NCI-H187 (cell line): ENCODE measurements at places on chromosomes 16 and 17.

GRCh38 chr17:66716236-66717026 lies 118.5 kb upstream of the CACNG5 start:
- DNase-seq: no peak

DNA sequence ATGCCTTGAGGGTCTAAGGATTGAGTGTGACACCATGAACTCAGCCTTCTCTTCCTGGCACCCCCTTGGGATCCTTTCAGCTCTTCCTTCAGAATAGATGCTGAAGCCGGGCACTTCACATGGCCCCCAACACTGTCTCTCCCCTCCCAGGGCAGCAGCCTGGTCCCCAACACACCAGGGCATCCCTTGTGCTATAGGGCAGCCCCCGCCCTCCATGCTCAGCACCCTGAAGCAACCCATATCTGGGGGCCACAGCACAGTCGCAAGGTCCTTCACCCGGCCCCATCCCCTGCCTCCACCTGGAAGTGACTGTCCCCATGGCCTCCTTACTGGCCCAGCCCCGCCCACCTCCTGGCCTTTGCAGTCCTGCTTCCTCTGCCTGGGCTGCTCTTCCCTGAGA lies 143.1 kb downstream of the C16orf95 start:
- no peak for DNase-seq

- no peak for DNase-seq
Observed at GRCh38 chr17:34542700-34543336, 36.6 kb upstream of the TMEM132E start.

GRCh38 chr16:5854027-5854426 lies 756.4 kb upstream of the EEF2KMT start:
- no peak for DNase-seq

GRCh38 chr17:64386412-64387144 lies 4.1 kb downstream of the PECAM1 start:
- no peak for DNase-seq

- DNase-seq: no peak
Observed at GRCh38 chr16:56936491-56936890, 4.5 kb downstream of the HERPUD1 start.

DNA sequence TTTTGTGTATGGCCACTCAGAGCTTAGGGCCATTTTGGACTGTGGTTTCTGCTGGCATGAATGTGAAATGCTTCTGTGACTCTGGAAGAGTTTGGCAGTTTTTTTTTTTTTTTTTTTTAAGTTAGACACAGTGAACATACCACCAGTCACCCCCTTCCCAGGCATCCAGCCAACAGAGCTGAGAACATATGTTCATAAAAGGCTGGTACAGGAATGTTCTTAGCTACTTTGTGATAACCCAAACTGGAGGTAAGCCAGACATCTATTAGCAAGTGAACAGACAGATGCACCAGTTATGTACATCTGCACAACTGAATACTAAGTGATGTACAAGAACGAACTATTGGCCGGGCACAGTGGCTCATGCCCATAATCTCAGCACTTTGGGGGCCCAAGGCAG lies 92.7 kb downstream of the ABCC1 start:
- DNase-seq: no peak

DNA sequence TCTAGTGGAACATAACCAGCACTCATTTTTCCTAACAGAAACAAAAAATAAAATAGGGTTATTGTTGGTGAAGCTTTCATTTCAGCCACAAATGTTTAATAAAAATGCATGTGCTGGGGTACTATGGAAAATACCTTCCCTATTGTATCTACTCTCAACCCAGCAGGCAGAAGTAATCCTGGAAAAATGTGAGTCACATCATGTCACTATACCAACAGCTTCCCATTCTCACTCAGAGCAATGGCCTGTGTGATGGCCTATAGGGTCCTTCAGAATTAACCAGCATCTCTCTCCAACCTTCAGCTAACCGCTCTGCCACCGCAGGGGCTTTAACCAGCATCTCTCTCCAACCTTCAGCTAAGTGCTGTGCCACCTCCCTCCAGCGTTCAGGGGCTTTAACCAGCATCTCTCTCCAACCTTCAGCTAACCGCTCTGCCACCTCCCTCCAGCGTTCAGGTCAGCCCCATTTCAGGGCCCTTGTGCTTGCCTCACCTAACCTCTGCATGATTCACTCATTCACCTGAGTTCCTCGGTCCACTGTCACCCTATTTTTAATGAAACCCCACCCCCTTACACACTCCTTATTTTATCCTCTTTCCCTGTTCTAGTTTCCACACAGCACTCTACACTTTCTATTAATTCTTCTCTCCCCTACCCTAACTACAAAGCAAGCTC lies 34.0 kb downstream of the UBE2G1 start:
- DNase-seq: no peak

DNA sequence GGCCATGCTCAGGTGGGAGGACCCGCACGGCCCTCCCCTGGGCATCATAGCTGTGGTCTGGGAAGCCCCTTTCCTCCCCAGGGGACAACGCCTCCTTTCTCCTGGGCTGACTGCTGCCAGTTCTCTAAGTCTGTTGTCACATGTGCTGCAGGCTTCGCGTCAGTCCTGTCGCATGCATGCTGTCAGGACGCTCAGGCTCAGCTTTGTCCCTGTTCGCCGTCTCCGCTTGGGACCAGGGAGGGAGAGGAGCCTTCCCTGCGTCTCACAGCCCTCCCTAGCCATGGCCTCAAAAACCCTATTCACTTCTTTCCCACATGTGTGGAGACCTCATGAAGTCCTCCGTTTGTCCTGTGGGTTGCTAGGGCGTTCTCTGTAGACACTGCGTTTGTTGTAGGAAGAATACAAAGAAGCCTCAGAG lies 21.4 kb downstream of the LDHD start:
- DNase-seq: no peak

- DNase-seq: no peak
Observed at GRCh38 chr16:12551530-12551929, 252.2 kb downstream of the CPPED1 start.

GRCh38 chr16:85445064-85445778 lies 167.9 kb upstream of the GSE1 start:
- DNase-seq: peak; percentile 65

GRCh38 chr17:79391376-79392233 lies 219.2 kb downstream of the RBFOX3 start:
- peak; percentile 38 for DNase-seq

GRCh38 chr17:30506481-30506880 lies 29.3 kb downstream of the GOSR1 start:
- DNase-seq: no peak

- DNase-seq: no peak
Observed at GRCh38 chr17:81239714-81240555, 817 bp downstream of the NDUFAF8 start.

DNA sequence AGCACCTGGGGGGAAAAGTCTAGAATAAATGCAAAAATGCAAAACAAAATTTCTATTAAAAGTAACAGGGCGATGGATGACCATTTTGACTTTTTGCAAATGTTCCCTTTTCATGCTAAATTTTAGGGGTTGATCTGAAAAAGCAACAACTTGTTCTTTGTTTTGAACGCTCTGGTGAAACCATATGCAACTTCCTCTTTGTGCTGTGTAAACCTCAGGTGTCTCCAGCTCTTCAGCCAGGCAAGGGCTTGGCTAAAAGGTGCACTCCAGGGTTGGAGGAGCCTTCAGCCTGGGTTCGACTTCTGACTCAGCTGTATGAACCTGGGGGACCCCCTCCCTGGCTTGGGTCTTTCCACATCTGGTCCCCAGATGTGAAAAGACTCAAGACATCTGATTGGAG lies 9.5 kb downstream of the IRF8 start:
- DNase-seq: no peak

- DNase-seq: no peak
Observed at GRCh38 chr17:69716556-69716955, 302.1 kb downstream of the MAP2K6 start.

DNA sequence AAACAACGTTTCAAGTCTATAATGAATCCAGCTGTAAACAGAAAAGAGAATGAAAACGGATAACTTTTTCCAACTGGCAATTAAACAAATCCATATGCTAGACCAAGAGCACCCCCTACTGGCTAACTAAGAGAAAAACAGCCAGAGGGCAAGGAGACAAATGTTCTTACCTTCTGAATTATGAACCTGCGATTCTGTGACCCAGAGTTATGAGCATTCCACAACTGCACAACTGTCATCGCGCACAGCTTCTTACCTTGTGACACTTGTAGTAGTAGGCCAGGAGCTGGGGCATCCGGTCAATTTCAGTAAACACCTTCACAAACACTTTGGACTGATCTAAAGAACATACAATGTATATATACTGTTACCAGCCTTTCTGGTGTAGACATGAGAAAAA lies 18.6 kb downstream of the COG7 start:
- DNase-seq: peak; percentile 17

DNA sequence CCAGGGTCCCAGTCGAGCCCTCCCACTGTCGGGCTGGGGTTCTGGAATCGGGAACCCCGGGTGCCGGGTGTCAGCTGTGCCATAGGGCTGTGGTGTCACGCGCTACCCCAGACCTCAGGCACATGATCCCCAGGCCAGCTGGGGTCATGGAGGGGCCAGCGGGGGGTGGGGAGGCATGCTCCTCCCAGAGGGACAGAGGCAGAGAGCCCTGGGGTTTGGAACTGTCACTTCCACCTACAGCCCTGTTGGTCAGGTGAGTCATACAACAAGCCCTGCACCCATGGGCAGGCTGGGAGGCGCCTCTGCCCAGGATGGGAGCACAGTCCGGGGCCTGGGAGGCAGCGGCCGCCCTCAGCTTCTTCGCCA lies 63.0 kb downstream of the BAIAP2 start:
- no peak for DNase-seq

- no peak for DNase-seq
Observed at GRCh38 chr17:31533546-31534155, 142.2 kb downstream of the RAB11FIP4 start.

GRCh38 chr17:51000835-51001638 lies 119.6 kb downstream of the SPAG9 start:
- no peak for DNase-seq

GRCh38 chr17:66691644-66692420 lies 143.1 kb upstream of the CACNG5 start:
- DNase-seq: no peak

DNA sequence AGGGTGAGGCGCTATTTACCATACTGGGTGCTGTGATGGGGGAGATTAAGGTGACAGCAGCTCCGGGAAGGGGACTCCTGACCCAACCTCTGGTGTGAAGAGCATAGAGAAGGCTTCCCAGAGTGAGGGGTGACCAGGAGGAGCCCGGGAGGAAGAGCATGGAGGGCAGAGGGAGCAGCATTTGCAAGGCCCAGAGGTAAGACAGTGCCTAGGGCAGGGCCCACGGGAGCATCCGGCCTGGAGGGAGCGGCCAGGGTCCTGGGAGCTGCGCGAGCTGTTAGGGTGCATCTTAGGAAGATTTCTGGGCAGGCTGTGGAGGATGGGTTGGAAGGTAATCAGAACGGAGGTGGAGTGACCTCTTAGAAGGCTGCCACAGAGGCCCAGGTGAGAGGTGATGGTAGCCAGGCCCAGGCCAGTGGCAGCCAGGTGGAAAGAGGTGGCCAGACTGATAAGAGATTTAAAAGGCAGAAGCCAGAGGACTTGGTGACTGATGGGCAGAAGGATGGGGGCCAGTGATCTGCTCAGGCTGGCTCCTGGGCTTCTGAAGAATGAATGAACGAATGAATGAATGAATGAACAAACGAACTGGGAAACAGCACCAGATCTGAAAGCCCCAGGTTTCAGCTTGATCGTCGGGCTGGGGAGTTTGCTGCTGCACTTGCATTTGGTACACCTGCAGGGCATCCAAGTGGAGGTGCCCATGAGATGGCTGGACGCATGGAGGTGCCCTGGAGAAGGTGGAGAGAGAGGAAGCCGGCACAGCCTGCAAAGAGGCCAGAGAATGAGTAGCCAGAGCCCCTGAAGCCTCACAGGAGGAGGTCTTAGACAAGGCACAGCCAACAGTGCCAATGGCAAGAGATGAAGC lies 13.0 kb upstream of the TMEM92 start:
- DNase-seq: no peak

DNA sequence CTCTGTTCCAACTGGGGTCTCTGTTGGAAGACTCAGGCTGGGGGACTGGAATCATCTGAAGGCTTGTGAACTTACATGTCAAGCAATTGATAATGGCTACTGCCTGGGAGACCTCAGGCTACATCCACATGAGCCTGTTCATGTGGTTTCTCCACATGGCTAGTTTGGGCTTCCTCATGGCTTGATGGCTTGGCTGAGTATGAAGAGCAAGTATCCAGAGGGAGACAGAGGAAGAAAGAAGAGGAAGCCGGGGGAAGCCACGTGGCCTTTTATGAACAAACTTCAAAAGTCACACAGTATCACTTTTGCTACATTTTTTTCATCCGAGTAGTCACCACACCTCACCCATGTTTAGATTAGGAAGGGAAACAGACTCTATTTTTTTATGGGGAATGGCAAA lies 158.9 kb downstream of the TRIM37 start:
- no peak for DNase-seq

DNA sequence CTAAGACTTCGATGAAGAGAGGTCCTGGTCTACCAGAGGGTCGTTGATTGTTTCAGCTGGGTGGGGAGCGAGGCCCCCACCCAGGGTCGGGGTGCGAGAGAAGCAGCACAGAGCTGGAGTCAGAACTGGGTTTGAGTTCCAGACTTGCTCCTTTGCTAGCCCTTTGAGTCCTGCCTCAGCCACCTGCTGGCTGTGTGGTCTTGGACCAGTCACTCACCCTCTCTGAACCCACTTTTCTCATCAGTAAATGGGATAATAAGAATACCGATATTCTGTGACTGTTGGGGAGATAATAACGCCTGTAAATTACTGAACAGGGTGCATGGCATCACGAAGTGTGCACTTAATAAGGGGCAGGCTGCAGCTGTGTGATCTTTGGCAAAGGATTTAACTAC lies 427 bp upstream of the MMP28 start:
- no peak for DNase-seq

GRCh38 chr17:75032720-75033280 lies 14.0 kb downstream of the ATP5PD start:
- DNase-seq: no peak

GRCh38 chr17:42922294-42922693 lies 21.7 kb downstream of the G6PC1 start:
- no peak for DNase-seq

DNA sequence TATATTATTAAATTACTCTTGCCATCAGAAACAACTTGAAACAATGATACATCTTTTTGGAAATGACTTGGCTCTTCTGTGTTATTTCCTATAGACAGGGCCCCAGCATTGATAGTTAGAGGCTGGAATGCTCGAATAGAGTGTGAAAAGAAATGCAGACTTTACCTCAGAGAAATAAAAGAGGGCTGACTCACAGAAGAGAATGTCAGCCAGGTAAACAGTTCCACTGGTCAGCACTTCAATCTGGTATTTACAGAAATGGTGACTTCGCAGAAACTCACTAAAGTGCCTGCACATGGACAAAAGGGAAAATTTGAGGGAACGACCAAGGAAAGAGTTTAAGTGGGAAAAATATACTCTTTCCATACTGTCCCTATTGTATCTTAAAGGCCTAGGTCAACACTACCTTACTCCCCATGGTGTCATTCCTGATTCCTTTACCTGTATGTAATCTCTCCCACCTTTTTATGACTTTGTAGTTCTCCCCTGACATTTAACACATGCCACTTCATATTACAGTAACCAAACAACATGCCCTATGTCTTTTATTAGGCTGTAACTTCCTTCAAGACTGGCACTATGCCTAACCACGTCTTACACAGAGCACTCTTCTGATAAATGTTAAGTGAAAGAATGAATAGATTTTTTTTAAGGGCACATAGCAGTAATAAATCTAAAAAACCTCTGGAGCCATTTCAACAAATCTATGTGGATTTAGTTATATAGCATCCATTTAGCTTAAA lies 36.7 kb downstream of the AKAP10 start:
- no peak for DNase-seq
